Regular cardiac myocyte (primary cell): ENCODE measurements at places on chromosomes 5 and 9. TPM values are rescaled to one million over a fixed set of nuclear protein-coding genes. Genes with fewer than 3 reads are reported as not detected.

The PCDHA3 gene
- total RNA-seq, result 0.19 and 1.1 TPM in 2 replicates

The ABO gene
- total RNA-seq, result not detected in 2 replicates

The ADAMTS12 gene
- total RNA-seq, result 57.8 and 71.5 TPM in 2 replicates

The LRRC70 gene
- total RNA-seq, result 0.56 and 1.2 TPM in 2 replicates

The ORM2 gene
- total RNA-seq, result not detected in 2 replicates

The F2RL1 gene
- 24.3 and 64.8 TPM in 2 replicates for total RNA-seq

The LRRC8A gene
- 30.2 and 63.1 TPM in 2 replicates for total RNA-seq

The CCNO gene
- total RNA-seq, result under 0.01 and 0.56 TPM in 2 replicates

The MZB1 gene
- not detected in 2 replicates for total RNA-seq

The PCDHA7 gene
- total RNA-seq, result 0.58 and 2.5 TPM in 2 replicates

The ADAMTSL2 gene
- 1.2 and 2.8 TPM in 2 replicates for total RNA-seq

The NR5A1 gene
- under 0.01 TPM in 1 of 2 replicates, not detected in the other for total RNA-seq

The GARIN3 gene
- total RNA-seq, result not detected in 2 replicates

The C9orf85 gene
- 9.8 and 17.2 TPM in 2 replicates for total RNA-seq

The ANKRD20A1 gene
- under 0.01 and 0.28 TPM in 2 replicates for total RNA-seq

The C5orf58 gene
- under 0.01 TPM in 1 of 2 replicates, not detected in the other for total RNA-seq

The ARHGEF37 gene
- 1.7 and 8.2 TPM in 2 replicates for total RNA-seq

The ARHGEF28 gene
- 23.8 and 51.9 TPM in 2 replicates for total RNA-seq

The SPINK1 gene
- 0.56 TPM in 1 of 2 replicates, not detected in the other for total RNA-seq

The GRXCR2 gene
- not detected in 2 replicates for total RNA-seq

The ALDH7A1 gene
- 27.9 and 33.4 TPM in 2 replicates for total RNA-seq

The PCDHGB7 gene
- 1.9 and 4.5 TPM in 2 replicates for total RNA-seq

The DCTN3 gene
- 79.2 and 166 TPM in 2 replicates for total RNA-seq

The HBEGF gene
- total RNA-seq, result 5.6 and 32.6 TPM in 2 replicates

The ADRB2 gene
- total RNA-seq, result 0.56 and 1.5 TPM in 2 replicates

The TPM2 gene
- 870 and 1,301 TPM in 2 replicates for total RNA-seq

The TNC gene
- total RNA-seq, result 35.2 and 51.6 TPM in 2 replicates

The C1QTNF3 gene
- 0.19 and 0.85 TPM in 2 replicates for total RNA-seq

The PCDHB11 gene
- 0.19 and 0.85 TPM in 2 replicates for total RNA-seq

The CAMK4 gene
- 5.1 and 5.8 TPM in 2 replicates for total RNA-seq

The GNA14 gene
- total RNA-seq, result 4.0 and 11.8 TPM in 2 replicates

The FAM153A gene
- total RNA-seq, result 0.56 TPM in 1 of 2 replicates, not detected in the other

The TNFSF8 gene
- not detected in 2 replicates for total RNA-seq

The FABP6 gene
- 0.19 TPM in 1 of 2 replicates, not detected in the other for total RNA-seq

The GRIN1 gene
- under 0.01 and 0.19 TPM in 2 replicates for total RNA-seq

The RMRP gene
- total RNA-seq, result 3,474 and 7,582 TPM in 2 replicates

The PKD2L2 gene
- 0.38 TPM in 1 of 2 replicates, not detected in the other for total RNA-seq

The SHOC1 gene
- total RNA-seq, result under 0.01 TPM in 2 replicates
